ENCODE measurements at places on chromosomes 7 and 10. TPM values are rescaled to one million over a fixed set of nuclear protein-coding genes. Genes with fewer than 3 reads are reported as not detected.

GRCh38 chr7:49333180-49333881, 409.0 kb downstream of the CDC14C start:
- H3K4me3 ChIP-seq, result no peak overlapping the region
- no peaks in the 10 kb centered on the region for H3K36me3 ChIP-seq

DNA sequence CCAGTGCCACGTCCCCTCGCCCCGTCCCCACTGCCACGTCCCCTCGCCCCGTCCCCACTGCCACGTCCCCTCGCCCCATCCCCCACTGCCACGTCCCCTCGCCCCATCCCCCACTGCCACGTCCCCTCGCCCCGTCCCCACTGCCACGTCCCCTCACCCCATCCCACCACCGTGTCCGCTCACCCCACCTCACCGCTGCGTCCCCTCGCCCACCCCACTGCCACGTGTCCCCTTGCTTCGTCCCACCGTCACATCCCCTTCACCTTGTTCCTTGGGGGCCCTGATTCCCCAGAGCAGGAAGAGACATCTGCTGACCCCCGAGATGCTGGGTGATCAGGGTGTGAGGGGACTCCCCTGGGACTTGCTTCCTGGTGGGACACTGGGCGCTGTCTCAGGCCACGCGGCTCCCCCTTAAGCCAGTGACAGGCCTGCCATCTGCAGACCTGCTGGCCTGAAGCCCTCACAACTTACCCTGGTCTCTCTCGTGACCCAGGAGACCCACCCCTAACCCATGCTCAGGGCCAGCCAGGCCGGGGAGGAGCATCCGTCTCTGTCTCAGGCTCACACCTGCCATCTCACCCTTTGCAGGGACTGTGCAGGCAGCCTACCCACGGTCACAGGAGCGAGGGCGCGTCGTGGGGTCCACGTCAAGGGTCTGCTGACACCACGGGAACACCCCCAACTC, 260.4 kb downstream of the ELFN1 start:
- no peak overlapping the region for H3K4me3 ChIP-seq
- peaks cover 2% of the 10 kb centered on the region for H3K4me1 ChIP-seq
- no peak overlapping the region for H3K27ac ChIP-seq
- DNase-seq, result no peak
- H3K36me3 ChIP-seq, result no peaks in the 10 kb centered on the region
- no peaks in the 10 kb centered on the region for H3K27me3 ChIP-seq

The CLDN4 gene
- polyA plus RNA-seq, result 0.15 TPM

DNA sequence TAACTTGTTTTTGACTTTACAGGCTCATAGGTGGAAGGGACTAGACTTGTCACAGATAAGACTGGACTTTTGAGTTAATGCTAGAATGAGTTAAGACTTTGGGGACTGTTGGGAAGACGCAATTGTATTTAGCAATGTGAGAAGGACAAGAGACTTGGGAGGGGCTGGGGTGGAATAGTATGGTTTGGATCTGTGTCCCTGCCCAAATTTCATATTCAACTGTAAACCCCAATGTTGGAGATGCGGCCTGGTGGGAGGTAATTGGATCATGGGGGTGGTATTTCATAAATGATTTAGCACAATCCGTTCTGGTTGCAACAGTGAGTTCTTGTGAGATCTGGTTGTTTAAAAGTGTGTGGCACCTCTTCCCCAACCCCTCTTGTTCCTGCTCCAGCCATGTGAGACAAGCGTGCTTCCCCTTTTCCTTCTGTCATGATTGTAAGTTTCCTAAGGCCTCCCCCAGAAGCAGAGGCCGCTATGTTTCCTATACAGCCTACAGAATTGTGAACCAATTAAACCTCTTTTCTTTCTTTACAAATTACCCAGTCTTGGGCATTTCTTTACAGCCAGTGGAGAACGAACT, 22.6 kb downstream of the RNF216 start:
- no peaks in the 10 kb centered on the region for H3K27me3 ChIP-seq
- peaks cover 8% of the 10 kb centered on the region for H3K36me3 ChIP-seq
- no peak overlapping the region for H3K4me3 ChIP-seq
- H3K4me1 ChIP-seq, result peaks cover 3% of the 10 kb centered on the region
- DNase-seq, result no peak

The TAS2R39 gene
- polyA plus RNA-seq, result not detected

DNA sequence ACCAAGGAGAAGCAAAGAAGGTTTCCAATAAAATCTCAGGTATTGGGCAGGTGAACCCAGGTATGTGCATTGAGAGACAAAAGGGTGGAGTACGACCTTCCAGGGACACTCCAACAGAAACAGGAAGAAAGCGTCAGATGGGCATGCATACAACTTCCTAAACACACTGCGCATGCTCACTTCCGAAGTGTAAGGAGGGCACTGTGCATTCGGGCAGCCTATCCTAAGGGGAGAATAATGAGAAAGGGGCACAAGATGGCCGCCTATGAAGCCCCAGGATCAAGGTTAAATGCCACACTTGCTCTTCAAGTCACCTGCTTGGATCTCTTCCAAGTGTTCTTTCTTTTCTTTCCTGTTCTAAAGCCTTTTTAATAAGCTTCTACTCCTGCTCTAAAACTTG, 39.4 kb upstream of the PRSS1 start:
- DNase-seq, result no peak
- H3K4me1 ChIP-seq, result peaks cover 19% of the 10 kb centered on the region
- no peak overlapping the region for H3K27ac ChIP-seq
- peaks cover 10% of the 10 kb centered on the region for H3K27me3 ChIP-seq

The RBP3 gene
- not detected for polyA plus RNA-seq

DNA sequence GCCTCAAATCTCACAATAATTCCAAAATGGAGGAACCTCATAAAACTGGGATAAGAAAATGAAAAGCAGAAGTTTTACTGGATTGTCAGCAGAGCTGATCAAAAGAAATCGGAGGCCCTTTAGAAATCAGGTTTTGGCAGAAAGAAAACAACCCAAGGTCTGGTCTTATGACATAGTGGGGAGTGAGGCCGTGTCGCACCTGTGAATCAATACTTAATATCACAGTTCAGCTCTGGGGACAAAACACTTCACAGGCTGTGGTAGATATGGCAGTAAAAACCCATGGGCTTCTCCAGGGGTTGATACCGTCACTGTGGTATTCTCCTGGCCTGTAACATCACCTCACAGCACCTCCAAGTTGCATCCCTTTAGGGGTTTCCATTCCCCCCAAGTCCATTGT, 6.5 kb upstream of the MALSU1 start:
- no peaks in the 10 kb centered on the region for H3K36me3 ChIP-seq
- H3K27me3 ChIP-seq, result no peaks in the 10 kb centered on the region
- no peak overlapping the region for H3K27ac ChIP-seq
- H3K4me1 ChIP-seq, result no peaks in the 10 kb centered on the region
- no peak for DNase-seq

The GRID1 gene
- 0.10 TPM for polyA plus RNA-seq

- no peaks in the 10 kb centered on the region for H3K27me3 ChIP-seq
- no peak overlapping the region for H3K27ac ChIP-seq
- no peaks in the 10 kb centered on the region for H3K4me1 ChIP-seq
Measured at GRCh38 chr7:424961-425793, 94.5 kb downstream of the PDGFA start.

DNA sequence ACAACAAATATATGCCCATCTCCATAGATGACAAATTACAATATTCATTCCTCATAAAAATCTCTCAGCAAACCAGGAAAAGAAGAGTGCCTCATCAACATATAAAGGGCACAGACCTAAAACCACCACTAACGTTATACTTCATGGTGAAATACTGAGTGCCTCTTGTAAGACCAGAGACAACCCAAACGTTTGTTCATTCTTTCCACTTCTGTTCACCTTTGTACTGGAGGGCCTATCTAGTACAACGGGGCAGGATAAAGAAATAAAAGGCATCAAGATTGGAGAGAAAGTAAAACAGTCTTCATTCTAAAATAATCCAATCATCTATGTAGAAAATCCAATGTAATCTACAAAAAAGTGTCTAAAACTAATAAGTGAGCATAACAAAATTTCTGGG, 79.1 kb downstream of the LARP4B start:
- no peak overlapping the region for H3K27ac ChIP-seq
- H3K36me3 ChIP-seq, result peaks cover 2% of the 10 kb centered on the region
- H3K4me3 ChIP-seq, result no peak overlapping the region
- H3K27me3 ChIP-seq, result no peaks in the 10 kb centered on the region

DNA sequence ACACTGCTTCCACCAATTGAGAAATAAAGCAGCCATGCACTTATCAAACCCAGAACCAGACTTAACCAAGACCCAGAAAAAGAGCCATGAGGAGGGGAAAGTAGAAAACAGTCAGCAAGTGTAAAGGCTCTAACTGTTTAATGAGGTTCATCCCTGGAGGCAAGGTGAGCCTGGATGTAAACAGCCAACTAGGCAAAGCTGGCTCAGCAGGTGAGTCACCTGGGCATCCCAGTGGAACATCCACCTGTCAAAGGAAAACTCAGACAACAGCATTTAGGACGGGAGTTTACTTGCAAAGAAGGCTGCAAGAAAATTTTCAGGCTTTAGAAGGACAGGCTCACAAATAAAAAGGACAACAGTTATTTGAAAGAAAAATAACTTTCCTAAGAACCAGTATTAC, 153.0 kb downstream of the SNX13 start:
- H3K27me3 ChIP-seq, result no peaks in the 10 kb centered on the region
- no peak for DNase-seq
- no peak overlapping the region for H3K27ac ChIP-seq
- peaks cover 6% of the 10 kb centered on the region for H3K4me1 ChIP-seq
- no peak overlapping the region for H3K4me3 ChIP-seq

DNA sequence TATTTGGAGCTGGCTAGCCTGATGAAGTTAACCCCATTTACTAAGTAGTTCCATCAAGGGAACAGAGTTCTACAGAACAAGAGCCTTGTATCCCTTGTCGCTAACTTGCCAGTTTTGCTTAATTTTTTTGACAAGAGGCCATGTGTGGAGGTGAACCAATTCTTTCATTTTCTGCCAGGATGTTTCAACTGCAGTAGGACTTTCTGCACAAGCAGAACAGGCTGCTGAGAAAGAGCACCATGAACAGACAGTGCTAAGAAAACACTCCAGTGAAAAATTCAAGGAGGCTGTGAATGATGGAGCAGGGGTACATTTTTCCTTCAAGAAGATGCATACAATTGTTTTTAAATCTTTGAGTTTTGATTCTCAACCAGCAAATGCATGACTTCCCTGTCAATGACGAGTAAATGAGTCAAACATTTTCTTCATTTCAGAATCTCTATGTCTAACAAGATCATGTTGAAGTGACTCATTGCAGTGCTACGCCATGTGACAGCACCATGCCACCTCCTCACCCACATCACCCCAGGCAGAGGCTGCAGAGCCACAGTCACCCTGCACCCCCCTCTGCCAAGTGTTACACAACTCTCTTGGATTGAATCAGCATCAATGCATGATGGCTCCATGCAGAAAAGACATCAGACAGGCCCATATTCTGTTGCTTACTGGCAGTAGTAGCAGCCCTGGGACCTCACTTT, 193.1 kb downstream of the COBL start:
- H3K36me3 ChIP-seq, result no peaks in the 10 kb centered on the region
- H3K4me3 ChIP-seq, result no peak overlapping the region
- no peak overlapping the region for H3K27ac ChIP-seq
- peaks cover 12% of the 10 kb centered on the region for H3K4me1 ChIP-seq
- no peak for DNase-seq

DNA sequence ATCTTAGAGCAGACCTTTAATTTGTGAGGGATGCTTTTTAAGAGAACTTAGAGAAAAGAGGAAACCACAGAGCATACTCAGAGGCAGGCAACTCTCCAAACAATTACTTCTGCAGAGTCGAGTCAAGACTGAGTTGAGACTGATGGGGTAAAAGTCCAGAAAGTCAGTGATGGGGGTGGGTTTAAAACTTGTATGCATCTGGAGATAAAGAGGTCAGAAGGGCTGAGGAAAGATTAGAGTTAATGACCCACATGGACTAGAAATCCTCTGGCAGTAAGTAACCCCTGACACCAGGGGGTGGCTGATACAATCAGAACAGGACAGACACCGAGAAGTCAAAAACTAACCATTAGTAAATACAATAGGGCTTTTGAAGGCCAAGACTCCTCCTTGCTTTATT, 42.4 kb upstream of the SEPTIN7 start:
- H3K36me3 ChIP-seq, result no peaks in the 10 kb centered on the region
- no peak overlapping the region for H3K27ac ChIP-seq
- no peak for DNase-seq
- H3K4me3 ChIP-seq, result no peak overlapping the region

- no peak overlapping the region for H3K4me3 ChIP-seq
- H3K36me3 ChIP-seq, result no peaks in the 10 kb centered on the region
- no peak for DNase-seq
- peaks cover 23% of the 10 kb centered on the region for H3K27me3 ChIP-seq
- no peaks in the 10 kb centered on the region for H3K4me1 ChIP-seq
Measured at GRCh38 chr10:7667262-7668141, 736 bp upstream of the ITIH5 start.

DNA sequence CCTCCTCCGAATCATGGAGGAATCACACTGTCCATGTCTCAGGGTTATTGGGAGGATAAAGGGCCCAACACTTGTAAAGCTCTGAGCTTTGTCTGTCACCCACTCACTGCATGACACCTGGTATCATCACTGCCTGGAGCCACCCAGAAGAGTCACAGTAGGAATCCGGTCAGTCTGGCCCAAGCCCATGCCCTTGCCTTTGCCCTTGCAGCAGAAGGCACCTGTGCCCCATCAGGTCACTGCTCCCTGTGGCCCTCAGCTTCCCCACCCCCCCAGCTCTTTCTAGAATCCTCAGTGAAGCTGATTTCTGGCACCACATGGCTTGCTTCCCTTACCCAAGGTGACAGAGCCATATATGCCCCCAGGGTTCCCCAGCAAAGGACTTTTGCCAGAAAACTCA, 14.4 kb downstream of the LDB3 start:
- H3K27ac ChIP-seq, result no peak overlapping the region
- no peaks in the 10 kb centered on the region for H3K4me1 ChIP-seq
- no peak for DNase-seq
- no peak overlapping the region for H3K4me3 ChIP-seq
- H3K27me3 ChIP-seq, result peaks cover 9% of the 10 kb centered on the region
- H3K36me3 ChIP-seq, result no peaks in the 10 kb centered on the region

DNA sequence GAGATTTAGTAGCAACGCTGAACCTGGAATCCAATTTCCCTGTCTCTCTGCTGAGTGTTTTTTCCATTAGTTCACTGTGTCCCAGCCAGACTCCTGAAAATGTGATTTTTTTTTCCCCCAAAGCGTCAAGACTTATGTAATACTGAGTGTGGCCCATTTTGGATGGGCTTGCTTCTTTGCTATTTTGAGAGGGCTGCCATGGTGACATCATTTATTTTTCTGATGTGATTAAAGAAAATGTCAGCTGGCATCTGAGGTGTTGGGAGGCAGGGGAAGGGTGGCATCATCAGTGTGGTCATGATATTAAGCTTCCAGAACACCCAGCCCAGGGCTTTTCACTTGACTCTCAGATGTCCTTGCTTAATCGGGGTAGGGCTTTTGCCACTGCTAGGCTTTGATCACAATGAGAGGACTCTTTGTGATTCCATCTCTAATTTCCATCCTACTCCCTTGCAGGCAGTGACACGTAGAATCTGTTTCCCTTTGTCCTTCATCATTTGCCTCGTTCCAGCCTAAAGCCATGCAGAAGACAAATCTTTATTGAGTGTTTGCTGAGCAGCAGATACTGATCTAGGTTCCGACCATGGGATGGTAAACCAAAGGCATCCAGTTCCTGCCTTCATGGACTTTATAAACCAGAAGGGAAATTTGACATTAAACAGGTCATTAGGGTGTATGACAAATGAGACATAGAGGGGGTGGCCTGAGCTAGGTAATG, 7.4 kb downstream of the ZNF365 start:
- H3K27ac ChIP-seq, result no peak overlapping the region
- H3K4me3 ChIP-seq, result no peak overlapping the region
- no peak for DNase-seq
- H3K36me3 ChIP-seq, result no peaks in the 10 kb centered on the region
- H3K4me1 ChIP-seq, result peaks cover 48% of the 10 kb centered on the region

Data from endothelial cell of umbilical vein (primary cell).